ENCODE measurements at places on chromosomes 13 and 19. TPM values are rescaled to one million over a fixed set of nuclear protein-coding genes. Genes with fewer than 3 reads are reported as not detected.
A peak's percentile ranks its signal among the peaks of the same experiment; 100 is the strongest.

TMEM59L gene
- total RNA-seq, result 0.46 TPM

SIGLEC12 gene
- total RNA-seq, result not detected

CYP4F11 gene
- total RNA-seq, result 0.12 TPM

CDC42EP5 gene
- 11.0 TPM for total RNA-seq

ZNF565 gene
- total RNA-seq, result 2.9 TPM

PRSS57 gene
- not detected for total RNA-seq

IQCN gene
- total RNA-seq, result 3.2 TPM

WTIP gene
- total RNA-seq, result 3.8 TPM

LILRA2 gene
- 1.8 TPM for total RNA-seq

ZNF555 gene
- total RNA-seq, result 5.5 TPM

ZNF557 gene
- total RNA-seq, result 7.0 TPM

NFKBIB gene
- total RNA-seq, result 32.1 TPM

ZGLP1 gene
- total RNA-seq, result 2.2 TPM

ZNF429 gene
- 14.9 TPM for total RNA-seq

ZNF579 gene
- 4.2 TPM for total RNA-seq

DKKL1 gene
- not detected for total RNA-seq

TTYH1 gene
- 12.0 TPM for total RNA-seq

GRCh38 chr13:46403851-46404732 is 17.0 kb upstream of the RUBCNL start:
- DNase-seq, result no peak

- no peak for DNase-seq
These were observed 489.4 kb upstream of the PCDH20 start for GRCh38 chr13:61905054-61905453.

- no peak for DNase-seq
These were observed 20.3 kb downstream of the LGALS16 start for GRCh38 chr19:39676004-39676403.

GRCh38 chr13:20798027-20798426 is 24.3 kb upstream of the EEF1AKMT1 start:
- no peak for DNase-seq

GRCh38 chr13:64505336-64505910 is 2724.7 kb downstream of the PCDH9 start:
- DNase-seq, result no peak

DNA sequence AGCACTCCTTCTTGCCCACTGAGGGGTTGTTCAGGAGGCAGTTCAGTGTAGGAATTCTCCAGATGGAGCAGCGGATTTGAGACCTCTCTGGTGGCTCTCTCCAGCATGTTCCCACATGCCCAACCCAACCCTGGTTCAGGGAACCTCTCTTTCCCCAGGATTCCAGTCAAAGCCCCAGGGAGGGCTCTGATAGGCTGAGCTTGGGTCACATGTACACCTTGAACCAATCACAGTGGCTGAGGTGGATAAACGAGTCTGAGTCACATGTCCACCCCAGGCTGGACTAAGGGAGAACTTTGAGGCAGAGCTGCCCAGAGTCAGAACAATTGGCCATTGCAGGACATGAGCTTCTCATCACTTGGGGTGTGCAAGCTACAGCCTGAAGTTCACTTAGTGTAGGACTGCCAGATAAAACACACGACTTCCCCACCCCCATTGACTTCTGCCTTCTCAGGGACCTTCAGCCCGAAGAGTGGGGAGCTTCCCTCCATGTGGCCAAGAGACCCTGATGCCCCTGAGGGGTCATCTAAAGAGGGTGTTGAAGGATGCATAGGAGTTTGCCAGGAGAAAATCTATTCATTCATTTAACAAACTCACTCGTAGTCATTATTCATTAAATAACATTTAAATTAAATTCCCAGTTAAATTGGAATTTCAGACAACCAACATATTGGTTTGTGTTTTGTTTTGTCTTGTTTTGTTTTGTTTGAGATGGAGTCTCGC is 4.0 kb upstream of the MAST3 start:
- DNase-seq, result no peak

- no peak for DNase-seq
These were observed 63.4 kb upstream of the C1QTNF9B start for GRCh38 chr13:23960566-23961156.

DNA sequence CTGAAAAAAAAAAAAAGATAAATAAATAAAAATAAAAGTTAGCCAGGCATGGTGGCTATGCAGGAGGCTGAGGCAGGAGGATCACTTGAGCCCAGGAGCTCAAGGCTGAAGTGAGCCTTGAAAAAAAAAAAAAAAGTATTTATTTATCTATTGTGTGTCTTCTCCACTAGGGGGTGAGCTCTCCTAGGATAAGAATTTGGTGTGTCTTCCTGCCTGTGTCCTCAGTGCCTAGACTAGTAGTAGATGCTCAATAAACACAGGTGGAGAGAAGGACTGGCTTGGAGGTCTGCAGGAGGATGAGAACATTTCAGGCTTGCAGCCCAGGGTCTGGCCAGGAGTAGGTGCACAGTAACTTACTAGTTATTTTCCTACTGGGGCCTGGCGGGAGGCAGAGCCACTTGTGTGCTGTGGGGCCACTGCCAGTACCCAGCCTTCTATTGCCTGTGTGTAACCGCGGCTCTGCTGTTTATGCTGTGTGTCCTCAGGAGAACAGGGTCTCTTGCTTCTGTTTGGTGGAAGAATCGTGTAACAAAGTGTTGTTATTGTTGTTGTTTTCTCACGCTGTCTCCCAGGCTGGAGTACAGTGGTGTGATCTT is 5.4 kb downstream of the LMTK3 start:
- DNase-seq, result no peak

GRCh38 chr13:44769686-44770085 is 193.6 kb upstream of the TSC22D1 start:
- DNase-seq, result no peak

- no peak for DNase-seq
These were observed 2.4 kb downstream of the SLC8A2 start for GRCh38 chr19:47469363-47469700.

DNA sequence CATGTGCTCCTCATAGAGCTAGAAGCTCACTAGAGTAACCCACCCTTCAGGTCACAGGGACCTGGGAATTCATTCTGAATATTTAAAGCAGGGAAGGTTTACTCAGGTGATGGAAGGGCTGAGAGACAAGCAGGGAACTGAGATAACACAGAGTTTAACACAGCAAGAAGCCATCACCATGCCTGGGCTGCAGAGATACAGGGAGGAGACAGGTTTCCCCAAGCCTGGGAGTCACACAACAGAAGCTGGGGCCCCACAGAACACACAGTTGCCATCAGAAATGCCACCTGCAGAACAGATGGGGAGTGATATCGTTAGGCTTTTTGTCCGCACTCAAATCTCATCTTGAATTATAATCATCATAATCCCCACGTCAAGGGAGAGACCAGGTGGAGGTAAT is 7.9 kb upstream of the CYSLTR2 start:
- DNase-seq, result no peak

DNA sequence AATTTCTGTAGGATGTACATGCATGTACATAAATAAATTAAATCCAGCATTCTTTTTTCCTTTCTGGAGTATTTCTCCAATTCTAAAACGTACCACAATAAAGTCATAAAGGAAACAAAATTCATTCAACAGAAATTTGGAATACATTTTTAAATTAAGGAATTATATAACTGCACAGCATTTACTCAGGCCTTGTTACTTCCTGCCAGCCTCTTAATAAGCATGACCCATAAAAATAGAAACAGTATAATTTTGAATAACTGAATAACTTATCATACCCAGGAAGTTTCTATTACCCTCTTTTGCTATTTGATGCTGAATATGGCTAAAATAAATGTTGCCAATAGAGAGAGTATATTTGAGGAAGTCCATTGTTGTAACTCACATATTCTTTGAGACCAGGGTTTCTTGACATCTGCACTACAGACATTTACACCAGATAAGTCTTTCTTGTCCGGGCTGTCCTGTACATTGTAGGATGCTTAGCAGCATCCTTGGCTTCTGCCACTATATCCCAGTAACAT is 178.2 kb downstream of the KLF12 start:
- no peak for DNase-seq

DNA sequence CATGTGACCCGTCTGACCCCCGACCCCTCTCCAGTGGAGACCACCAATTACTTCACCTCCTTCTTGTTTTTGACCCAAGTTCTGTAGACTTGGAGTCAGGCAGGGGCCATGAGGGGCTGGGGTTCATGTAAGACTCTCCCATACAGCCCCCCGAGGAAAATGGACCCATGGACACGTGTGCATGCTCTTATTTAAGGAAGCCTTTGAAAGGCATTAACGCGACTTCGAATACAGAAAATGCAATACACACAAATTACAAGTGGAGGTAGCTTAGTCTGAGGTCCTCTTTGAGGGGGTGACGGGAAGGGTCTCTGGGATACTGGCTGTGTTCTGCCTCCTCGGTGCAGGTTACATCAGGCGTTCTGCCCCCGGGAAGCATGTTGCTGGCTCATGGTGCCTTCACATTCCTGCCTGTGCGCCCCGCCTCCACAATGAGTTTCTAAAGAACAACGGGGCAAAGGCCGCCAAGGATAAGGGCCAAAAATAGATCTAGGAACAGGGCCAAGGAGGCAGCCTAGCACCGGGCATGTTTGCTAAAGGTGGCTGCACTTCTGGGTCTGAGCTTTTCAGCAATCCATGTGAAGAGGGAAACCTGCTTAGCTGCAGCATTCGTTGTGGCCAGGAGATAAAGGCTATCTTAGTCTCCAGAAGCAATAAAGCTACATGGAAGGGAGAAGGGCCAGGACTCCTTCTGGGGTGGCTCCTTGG is 54.5 kb downstream of the RAB20 start:
- no peak for DNase-seq

DNA sequence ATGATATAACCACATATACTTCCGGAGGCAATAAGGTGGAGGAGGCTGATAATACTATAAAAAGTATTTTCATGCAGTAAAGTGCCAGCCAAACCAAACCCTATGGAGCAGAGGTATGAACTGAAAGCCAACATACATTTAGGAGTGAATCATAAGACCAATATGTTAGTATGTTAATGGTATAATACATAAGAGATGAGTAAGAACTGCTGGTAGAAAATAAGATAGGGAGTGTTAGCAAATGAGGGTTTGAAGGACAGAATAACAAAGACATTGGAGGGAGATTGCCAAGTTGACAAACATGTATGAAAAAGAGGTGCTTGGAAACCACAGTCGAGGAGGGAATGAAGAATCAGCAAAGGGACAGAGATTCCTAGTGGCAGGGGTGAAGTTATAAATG is 10.8 kb downstream of the ENOX1 start:
- DNase-seq, result no peak

GRCh38 chr13:68185444-68186141 is 955.5 kb upstream of the PCDH9 start:
- no peak for DNase-seq

- DNase-seq, result peak; percentile 70
These were observed 5.0 kb upstream of the LILRB5 start for GRCh38 chr19:54262066-54262465.

- DNase-seq, result no peak
These were observed 1.9 kb downstream of the KCTD4 start for GRCh38 chr13:45198924-45199323.

DNA sequence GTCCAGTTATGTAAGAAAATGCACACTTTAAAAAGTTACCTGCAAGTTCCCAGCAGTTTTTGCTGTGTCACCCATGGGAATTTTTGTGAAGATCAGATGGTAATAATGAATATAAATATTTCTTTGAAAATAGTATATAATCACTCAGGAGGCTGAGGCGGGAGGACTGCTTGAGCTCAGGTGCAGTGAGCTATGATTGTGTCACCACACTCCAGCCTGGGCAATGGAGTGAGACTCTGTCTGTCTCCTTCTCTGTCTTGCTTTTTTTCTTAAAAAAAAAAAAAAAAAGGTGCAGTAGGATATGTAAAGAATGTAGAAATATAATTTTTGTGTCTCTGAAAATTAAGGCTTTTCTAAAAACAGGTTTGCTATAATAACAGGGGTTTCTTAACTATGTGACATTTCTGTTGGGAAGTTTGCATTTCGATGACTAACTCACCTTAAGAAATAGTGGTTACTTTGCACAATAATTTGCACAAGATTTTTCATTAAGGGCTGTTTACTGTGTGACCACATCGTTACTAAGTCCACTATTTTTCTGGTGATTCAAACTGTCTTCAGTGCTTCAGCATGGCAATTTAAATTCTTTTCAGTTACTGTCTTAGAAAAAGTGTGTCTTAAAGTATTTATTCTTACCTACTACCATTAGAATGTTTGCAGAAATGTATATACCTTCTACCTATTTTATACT is 37.3 kb downstream of the DNAJC3 start:
- no peak for DNase-seq

DNA sequence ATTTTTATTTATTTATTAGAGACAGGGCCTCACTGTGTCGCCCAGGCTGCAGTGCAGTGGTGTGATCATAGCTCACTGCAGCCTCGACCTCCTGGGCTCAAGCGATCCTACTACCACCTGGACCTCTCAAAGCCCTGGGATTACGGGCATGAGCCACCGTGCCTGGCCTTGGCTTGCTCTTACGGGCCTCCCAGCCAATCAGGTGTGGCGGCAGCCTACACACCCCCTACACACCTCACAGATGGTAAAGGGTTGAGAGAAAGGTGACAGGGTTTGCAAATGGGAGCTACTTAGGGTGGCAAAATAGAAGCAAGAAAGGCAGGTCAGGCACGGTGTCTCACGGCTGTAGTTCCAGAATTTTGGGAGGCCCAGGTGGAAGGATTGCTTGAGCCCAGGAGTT is 1.0 kb upstream of the ZBTB32 start:
- no peak for DNase-seq

- no peak for DNase-seq
These were observed 56.9 kb downstream of the STK24 start for GRCh38 chr13:98519976-98520375.

GRCh38 chr19:36051236-36051635 is 2.8 kb downstream of the THAP8 start:
- DNase-seq, result no peak

DNA sequence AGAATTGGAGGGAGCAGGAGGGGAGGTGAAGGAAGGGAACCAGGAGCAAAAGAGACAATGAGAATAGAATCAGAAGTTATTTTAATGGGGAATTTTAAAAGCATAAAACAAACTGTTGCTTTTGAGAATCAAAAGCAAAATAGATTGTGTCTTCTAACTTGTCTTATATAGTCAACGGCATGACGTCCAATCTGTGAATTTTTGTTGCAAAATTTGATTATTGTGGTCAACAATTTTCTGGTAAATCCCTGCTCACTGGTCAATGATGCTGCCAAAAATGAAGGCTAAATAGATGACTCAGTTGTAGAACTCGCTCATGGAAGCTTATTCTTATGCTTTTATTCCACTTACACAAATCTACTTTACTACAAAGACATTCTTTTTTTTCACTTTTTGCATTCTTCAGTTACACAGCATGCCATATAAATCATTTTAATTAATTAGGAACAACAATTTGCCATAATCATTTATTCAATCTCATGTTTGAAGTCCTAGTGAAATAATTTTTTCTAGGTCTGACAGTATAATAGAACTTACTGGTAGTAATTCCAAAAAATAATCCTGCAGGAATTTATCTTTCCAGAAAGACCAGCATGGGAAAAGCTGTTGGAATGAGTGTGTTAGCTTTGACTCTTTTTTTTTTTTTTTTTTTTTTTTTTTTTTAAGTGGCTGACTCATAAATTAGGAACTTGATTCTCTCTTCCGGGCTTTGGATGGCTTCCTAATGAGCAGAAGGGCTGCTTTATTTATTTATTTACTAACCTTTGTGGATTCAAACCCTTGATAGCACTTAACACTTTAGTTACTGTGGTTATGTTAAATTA is 256.9 kb downstream of the SPRY2 start:
- DNase-seq, result no peak
